ENCODE measurements at places on chromosomes 13 and 19.

DNA sequence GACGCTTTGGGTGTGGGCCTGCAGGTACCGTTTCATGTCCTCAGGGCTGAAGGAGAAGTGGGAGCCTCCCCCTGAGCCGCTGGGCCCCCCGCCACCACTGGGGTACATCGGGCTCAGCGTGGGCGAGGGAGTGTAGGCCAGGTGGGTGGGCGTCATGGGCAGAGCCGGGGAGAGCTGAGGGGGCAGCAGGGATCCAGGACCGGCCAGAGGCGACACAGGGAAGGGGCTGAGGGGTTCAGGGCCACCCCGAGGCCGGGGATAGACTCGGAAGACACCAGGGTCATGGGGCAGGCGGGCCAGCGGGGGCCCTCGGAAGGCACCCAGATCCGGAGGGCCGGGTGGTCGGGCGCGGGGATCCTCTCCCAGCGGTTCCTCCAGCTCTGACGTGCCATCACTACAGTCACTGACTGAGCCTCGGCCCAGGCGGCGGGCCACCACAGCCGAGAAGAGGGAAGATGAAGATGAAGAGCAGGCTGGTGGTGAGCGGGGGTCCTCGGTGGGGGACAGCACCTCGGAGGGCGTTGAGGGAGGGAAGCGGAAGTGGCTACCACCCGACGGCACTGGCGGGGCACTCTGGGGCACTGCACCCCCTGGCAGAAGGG, 5.7 kb downstream of the ERF start:
- DNase-seq: no peak

GRCh38 chr19:10184636-10185035, 10.1 kb downstream of the DNMT1 start:
- DNase-seq: no peak

GRCh38 chr19:46954993-46955812, 64.4 kb upstream of the NPAS1 start:
- DNase-seq: peak; percentile 53

DNA sequence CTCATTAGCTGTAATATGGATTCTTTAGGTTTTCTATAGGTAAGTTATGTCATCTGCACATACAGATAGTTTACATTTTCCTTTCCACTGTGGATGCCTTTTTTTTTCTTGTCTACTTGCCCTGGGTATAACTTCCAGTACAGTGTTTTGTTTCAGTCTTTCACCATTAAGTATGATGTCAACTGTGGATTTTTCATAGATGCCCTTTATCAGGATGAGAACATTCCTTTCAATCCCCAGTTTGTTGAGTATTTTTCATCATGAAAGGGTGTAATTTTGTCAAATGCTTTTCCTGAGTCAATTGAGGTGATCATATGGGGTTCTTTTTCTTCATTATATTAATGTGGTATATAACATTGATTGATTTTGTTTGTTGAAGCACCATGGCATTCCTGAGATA, 43.6 kb upstream of the SACS start:
- no peak for DNase-seq

DNA sequence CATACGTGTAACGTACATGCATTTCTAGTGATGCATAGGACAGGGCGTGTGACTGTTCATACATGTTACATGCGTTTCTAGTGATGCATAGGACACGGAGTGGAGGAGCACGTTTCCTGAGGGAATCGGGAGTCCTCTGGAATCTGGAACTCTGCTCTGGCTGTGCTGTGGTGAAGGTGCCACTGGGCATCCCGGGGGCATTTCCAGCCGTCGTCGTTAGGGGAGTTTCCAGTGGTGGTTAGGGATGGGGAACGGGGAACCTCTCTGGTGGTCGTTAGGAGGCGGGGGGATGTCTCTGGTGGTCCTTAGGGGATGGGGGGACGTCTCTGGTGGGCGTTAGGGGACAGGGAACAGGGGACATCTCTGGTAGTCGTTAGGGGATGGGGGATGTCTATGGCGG, 209.6 kb upstream of the SOX1 start:
- DNase-seq: no peak

Measured in suppressor macrophage (primary cell).